ENCODE measurements at places on chromosomes 11 and 22. TPM values are rescaled to one million over a fixed set of nuclear protein-coding genes. Genes with fewer than 3 reads are reported as not detected.

DNA sequence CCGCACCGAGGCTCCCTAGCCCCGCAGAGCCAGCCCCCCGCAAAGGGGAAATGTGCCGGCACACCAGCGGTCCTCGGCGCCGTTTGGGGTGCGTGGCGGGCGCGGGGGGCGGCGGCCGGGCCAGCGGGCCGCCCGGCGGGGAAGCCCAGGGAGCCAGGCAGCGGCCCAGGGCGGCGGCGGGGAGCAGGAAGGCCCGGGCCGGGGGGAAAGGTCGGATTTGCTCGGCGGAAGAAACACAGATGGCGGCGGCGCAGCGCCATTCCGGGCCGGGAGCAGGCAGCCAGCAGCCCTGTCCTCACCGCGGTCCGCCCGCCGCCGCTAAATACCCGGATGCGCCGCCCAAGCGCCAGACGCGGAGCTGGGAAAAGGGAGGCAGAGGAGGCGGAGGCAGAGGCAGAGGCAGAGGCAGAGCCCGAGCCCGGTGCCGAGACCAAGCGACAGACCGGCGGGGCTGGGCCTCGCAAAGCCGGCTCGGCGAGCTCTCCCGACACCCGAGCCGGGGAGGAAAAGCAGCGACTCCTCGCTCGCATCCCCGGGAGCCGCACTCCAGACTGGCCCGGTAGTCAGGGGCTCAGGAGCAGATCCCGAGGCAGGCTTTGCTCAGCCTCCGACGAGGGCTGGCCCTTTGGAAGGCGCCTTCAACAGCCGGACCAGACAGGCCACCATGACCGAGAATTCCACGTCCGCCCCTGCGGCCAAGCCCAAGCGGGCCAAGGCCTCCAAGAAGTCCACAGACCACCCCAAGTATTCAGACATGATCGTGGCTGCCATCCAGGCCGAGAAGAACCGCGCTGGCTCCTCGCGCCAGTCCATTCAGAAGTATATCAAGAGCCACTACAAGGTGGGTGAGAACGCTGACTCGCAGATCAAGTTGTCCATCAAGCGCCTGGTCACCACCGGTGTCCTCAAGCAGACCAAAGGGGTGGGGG lies 2.6 kb upstream of the GCAT start:
- H3K27me3 ChIP-seq, result no peaks in the 10 kb centered on the region
- H3K4me3 ChIP-seq, result peak overlapping the region; percentile 89
- DNase-seq, result peak; percentile 95
- peak overlapping the region; percentile 91 for H3K27ac ChIP-seq

The ADORA2A gene
- total RNA-seq, result 18.8 TPM

DNA sequence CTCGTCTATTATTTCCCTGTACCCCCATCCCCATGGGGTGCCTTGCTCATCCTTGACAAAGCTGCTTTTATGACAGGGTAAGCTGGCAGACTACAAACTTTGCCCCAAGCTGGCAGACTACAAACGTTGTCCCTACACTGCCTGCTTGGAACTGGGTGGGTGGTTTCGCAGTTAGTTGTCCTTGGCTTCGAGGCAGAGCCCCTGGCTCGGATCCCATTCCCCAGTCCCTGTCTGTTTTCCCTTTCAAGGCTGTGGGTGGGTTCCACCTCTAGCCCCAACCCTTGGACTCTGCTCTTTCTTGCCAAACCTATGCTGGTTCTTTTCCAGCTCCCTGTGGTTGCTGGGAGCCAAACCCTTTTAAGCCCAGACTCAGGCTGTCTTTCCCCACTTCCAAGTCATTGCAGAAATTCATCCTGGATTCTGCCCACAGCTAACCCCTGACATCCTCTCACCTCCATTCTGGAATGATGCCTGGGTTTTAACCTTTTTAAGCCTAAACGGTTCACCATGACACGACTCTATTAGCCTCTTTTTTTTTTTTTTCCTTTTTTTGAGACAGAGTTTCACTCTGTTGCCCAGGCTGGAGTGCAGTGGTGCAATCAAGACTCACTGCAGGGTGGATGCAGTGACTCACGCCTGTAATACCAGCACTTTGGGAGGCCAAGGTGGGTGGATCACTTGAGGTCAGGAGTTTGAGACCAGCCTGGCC lies 9.2 kb upstream of the RBM14 start:
- H3K27me3 ChIP-seq, result no peaks in the 10 kb centered on the region
- peak overlapping the region; percentile 64 for H3K27ac ChIP-seq
- DNase-seq, result peak; percentile 95
- H3K4me3 ChIP-seq, result no peak overlapping the region
- H3K4me1 ChIP-seq, result peaks cover 24% of the 10 kb centered on the region
- H3K36me3 ChIP-seq, result peaks cover 37% of the 10 kb centered on the region

DNA sequence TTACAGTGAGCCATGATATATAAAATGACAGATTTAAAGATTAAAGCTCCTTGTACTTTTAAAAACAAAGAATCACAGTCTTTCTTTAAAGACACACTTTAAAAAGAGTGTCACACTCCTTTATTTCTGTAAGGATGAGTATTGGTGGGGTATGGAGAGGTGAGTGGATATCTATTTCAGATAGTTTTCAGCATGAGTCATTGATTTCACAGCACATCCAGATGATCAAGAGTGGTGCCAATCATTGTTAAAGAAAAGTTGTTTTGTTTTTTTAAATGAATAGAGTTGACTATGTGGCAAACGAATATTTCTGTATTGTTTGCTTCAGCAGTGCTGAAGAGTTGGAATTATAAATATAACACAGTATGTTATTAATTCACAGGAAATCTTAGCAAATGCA lies 52.5 kb downstream of the FAR1 start:
- H3K36me3 ChIP-seq, result peaks cover 6% of the 10 kb centered on the region
- no peak for DNase-seq

DNA sequence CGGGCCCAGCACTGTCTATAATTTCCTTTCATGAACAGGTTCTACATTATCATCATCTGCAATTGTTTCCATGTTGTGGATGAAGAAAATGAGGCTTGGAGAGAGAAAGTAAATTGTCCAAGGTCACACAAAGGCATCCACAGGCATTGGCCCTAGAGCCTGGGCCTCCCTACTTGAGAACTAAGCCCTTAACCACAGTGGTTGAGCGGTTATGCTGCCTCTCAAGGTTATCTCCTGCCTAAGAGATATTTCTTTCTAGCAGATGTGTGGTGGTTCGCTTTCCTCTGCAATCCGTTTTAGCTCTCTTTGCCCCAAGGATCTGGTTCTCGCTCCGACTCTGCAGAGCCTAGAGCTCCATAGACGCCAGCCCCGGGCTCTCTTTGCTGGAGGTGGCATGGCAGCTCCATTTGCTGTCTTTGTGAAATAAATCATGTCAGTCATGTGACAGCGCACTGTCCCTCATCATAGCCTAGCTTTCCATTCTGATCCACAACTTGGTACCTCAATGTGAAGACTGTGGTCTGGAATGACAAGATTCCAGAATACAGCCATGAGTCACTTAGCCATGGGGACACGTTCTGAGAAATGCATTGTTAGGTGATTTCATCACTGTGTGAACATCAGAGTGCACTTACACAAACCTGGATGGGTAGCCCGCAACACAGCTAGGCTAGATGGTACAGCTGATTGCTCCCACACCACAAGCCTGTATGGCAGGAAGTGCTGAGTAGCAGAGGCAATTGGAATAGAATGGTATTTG lies 27.2 kb downstream of the RPS6KA4 start:
- DNase-seq, result no peak
- H3K27me3 ChIP-seq, result no peaks in the 10 kb centered on the region
- peaks cover 4% of the 10 kb centered on the region for H3K4me1 ChIP-seq
- no peaks in the 10 kb centered on the region for H3K36me3 ChIP-seq
- no peak overlapping the region for H3K4me3 ChIP-seq

The CALCA gene
- 17.6 TPM for total RNA-seq

GRCh38 chr22:30074994-30075393 lies 5.3 kb upstream of the HORMAD2 start:
- DNase-seq, result no peak
- H3K4me3 ChIP-seq, result no peak overlapping the region
- no peaks in the 10 kb centered on the region for H3K36me3 ChIP-seq

DNA sequence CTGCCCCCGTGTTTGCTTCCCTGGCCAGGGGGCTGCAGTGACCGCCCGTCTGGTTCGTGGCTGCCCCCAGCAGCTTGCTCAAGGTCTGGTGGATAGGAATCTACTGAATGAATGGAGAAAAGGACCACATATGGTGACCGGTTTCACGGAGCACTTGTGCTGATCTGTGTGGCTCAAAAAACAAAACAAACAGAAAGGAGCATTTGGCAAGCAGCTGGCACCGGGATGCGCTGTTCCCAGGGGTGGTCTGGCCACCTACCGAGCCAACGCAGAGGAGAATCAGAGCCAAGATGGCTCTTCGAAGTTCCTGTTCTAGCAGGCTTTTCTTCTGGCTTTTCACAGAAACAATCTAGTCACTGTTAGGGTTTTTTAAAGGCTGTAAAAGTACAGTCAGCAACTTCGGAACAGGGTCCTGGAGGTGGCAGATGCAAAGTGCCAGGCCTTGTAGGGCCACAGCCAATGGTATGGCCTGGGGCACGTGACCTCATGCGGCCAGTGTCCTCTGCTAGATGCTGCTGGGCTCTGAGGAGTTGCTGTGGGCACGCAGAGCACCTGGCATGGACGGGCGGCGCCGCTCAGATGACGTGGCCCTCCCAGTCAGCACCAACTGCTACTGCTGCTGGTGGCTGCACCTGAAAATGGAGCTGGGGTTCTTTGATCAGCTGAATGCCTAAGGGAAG lies 27.3 kb upstream of the PACSIN2 start:
- no peak overlapping the region for H3K4me3 ChIP-seq
- no peaks in the 10 kb centered on the region for H3K27me3 ChIP-seq
- H3K4me1 ChIP-seq, result peaks cover 13% of the 10 kb centered on the region
- H3K27ac ChIP-seq, result peak overlapping the region; percentile 16

DNA sequence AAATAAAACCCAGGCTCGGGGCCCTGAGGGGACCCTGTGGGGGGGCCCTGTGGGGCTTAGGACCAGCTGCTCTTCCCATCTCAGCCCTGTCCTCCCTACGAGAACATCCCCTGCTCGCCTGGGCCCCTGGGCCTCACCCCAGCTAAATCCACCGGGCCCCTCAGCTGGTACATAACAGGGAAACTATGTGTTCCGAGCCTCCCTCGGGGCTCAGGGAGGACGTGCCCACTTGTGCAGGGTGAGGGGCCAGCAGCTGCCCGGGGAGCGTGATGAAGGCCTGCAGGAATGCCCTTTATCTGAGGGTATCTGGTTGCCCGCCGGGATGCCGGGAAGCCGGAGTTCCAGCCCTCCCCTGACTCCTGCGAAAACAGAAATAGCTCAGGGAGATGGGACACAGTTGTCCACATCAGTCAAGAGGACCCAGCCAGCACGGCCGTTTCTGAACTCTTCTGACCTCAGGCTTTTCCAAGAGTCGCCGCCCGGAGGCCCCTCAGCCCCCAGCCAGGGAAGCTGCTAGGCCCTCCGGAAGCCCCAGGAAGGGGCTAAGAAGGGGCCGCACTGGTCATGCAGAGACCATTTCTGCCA lies 20.6 kb downstream of the MRPL23 start:
- H3K36me3 ChIP-seq, result no peaks in the 10 kb centered on the region
- no peak for DNase-seq
- H3K27me3 ChIP-seq, result no peaks in the 10 kb centered on the region
- H3K27ac ChIP-seq, result no peak overlapping the region
- H3K4me1 ChIP-seq, result no peaks in the 10 kb centered on the region

DNA sequence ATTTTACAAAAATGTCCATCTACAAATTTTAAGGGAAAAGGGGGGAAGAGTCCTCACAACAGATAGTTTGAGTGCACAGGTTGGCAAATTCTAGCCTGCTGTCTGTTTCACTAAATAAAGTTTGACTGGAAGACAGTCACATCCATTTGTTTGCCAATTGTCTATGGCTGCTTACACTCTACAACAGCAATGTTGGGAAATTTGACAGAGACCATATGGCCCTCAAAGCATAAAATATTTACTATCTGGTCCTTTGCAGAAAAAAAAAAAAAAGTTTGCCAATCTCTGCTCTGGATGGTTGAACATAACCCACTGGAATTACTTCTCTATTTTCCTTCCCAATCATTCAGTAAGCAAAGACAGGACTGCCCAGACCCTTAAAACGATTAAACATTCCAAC lies 88.2 kb downstream of the FCHSD2 start:
- no peaks in the 10 kb centered on the region for H3K4me1 ChIP-seq
- no peak overlapping the region for H3K27ac ChIP-seq
- no peak for DNase-seq
- no peak overlapping the region for H3K4me3 ChIP-seq
- no peaks in the 10 kb centered on the region for H3K36me3 ChIP-seq

The MMP1 gene
- not detected for total RNA-seq

- H3K4me1 ChIP-seq, result no peaks in the 10 kb centered on the region
- no peak overlapping the region for H3K27ac ChIP-seq
- no peaks in the 10 kb centered on the region for H3K27me3 ChIP-seq
- peaks cover 4% of the 10 kb centered on the region for H3K36me3 ChIP-seq
Measured at GRCh38 chr22:33325232-33326004, 267.2 kb upstream of the SYN3 start.

DNA sequence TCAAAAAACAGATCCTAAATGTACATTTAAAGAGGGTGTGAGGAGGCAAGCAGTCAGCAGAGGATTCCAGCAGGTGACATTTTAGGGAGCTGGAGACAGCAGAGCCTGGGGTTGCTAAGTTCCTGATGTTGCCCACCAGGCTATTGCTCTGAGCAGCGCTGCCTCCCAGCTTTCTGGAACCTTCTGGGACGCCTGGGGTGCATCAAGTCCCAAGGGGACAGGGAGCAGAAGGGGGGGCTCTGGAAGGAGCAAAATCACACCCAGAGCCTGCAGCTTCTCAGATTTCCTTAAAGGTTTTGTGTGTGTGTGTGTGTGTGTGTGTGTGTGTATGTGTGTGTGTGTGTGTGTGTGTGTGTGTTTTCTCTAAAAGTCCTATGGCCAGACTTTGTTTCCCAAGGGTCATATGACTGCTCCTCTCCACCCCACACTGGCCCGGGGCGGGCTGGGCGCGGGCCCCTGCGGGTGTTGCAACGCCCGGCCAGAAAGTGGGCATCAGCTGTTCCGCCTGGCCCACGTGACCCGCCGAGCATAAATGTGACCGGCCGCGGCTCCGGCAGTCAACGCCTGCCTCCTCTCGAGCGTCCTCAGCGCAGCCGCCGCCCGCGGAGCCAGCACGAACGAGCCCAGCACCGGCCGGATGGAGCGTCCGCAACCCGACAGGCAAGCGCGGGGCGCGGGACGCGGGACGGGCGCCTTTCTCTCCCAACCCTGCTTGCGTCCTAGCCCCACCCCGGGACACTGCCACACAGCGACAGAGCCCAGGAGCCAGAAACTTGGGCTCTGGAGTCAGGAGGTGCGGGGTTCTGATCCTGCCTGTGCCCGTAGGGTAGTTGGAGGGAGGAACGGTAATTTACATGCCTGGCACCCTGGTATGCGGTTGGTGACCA lies at the start of gene HMOX1:
Gene HMOX1 (plus strand): TSS at position 560 of the 887 bp plus-strand sequence. CDS start 78 bp downstream, at position 638.
- peaks cover 21% of the 10 kb centered on the region for H3K4me1 ChIP-seq
- H3K36me3 ChIP-seq, result no peaks in the 10 kb centered on the region
- DNase-seq, result peak; percentile 42
- peak within 1 kb of the TSS; percentile 51 for H3K4me3 ChIP-seq
- peaks cover 6% of the 10 kb centered on the region for H3K27me3 ChIP-seq

The TMEM126A gene
- total RNA-seq, result 30.7 TPM

GRCh38 chr22:20404881-20405280 lies 10.9 kb downstream of the ZNF74 start:
- no peaks in the 10 kb centered on the region for H3K27me3 ChIP-seq
- H3K36me3 ChIP-seq, result peaks cover 74% of the 10 kb centered on the region
- H3K4me1 ChIP-seq, result no peaks in the 10 kb centered on the region
- no peak overlapping the region for H3K27ac ChIP-seq
